ENCODE measurements at places on chromosomes 11 and 22.
A peak's percentile ranks its signal among the peaks of the same experiment; 100 is the strongest.

DNA sequence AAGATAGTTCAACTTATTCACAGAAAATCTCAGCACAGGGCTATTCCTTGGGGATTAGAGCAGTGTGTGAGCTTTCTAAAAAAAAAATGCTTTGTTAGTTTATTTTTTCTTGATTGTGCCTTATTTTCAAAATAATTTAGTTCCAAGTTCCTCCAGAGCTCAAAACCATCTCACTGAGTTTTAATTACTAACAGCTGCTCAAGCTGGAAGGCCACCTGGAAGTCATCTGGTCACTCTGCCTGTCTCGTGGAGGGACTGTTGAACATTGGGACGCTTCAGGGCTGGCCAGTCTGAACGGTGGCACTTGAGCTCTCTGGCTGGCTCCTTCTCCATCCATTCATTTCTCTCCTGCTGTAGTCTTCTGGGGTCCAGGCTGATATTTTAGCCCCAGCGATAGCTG lies 4.0 kb downstream of the OR51E1 start:
- no peak for DNase-seq

GRCh38 chr11:133747409-133747808 lies 97.9 kb downstream of the SPATA19 start:
- DNase-seq, result no peak

- no peak for DNase-seq
Measured at GRCh38 chr11:10680956-10681487, 12.5 kb downstream of the IRAG1 start.

DNA sequence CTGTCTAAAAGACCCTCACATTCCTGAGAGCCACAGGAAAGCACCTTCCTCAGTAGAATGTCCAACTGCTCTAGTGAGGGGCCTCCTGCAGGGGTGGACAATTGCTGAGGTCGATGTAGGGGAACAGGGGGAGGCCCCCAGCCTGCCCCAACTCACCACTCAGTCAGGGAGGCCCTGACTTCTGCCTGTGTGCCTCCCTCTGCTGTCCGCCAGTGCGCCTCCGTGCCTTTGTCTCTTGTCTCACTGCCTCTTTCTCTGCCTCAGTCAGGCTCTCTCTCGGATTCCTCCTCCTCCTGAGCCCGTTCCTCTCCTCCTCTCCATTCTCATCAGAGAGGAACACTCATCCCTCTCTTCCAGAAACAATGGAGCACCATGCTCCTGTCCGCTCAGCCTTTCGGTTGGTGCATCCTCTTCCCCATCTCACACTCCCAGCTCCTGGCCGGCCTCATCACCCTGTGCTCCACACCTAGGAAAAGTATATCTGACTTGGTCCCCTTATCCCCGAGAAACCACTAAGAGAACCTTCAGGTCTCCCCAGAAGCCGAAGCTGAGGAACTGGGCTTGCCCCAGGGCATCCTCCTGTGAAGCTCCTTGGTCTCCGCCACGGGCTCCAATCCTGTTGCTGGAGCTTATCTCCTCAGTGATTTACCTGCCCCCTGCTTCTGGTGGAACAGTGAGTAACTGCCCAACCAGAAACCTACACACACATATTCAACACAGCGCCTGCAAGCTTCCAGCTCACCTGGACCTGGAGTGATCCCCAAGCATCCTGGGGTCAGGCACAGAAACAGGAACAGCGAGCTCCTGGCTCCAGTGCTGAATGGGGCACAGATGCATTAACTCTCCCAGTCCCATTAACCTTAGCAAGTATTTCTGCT lies 2.3 kb downstream of the B3GAT1 start:
- DNase-seq, result no peak

DNA sequence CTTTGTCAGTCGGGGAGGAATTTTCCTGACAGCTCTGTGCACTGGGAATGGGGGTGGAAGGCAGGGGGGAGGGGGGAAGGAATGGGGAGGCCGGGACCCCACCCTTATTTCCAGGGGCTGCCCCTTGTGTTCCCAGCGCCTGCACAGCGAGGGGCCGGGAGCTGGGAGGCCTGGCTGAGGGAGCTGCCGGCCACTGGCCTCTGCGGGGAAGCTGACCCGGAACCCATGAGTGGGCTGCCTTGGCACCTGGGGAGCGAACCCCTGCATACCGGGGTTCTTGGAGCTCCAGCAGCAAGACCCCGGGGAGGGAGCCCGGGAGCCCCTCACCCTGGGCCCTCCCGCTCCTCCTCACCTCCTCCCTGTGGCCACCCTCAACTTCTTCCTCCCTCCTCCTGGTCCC lies 3.5 kb downstream of the H19 start:
- DNase-seq, result no peak

- DNase-seq, result no peak
Measured at GRCh38 chr22:37844904-37845329, 783 bp upstream of the ANKRD54 start.

- no peak for DNase-seq
Measured at GRCh38 chr11:35257281-35257680, 118.3 kb downstream of the CD44 start.

DNA sequence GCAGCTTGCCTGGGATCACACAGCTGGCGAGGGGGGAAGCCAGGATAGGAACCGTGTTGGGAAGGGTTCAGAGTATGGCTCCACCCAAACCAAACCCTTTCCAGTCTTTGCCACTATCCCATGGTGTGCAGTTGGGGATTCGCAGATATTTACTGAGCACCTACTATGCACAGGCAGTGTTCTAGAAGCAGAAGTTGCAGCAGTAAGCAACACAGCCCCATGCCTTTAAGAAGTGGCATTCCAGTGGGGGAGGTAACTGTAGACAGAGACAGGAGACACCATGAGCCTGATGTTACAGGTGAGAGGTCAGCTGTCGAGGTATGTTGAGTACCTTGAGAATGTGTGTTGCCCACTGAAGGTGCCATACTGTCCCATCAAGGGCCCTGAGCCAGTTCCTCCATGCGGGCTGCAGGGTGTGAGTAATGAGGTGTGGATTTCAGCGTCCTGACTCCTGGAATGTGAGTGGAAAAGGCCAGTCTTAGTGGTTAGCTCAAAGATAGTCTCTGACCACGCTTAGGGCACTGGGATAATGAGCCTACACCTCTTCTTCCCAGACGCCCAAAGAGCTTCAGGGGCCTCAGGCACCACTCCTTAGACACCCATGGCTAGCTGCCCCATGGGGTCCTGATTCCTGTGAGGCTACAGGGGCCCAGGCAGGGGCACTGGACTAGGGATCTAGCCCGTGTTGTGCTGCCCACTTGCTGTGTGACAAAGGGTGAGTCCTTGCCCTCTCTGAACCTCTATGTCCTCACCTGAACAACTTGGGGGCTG lies 71.8 kb upstream of the TP53I11 start:
- no peak for DNase-seq

DNA sequence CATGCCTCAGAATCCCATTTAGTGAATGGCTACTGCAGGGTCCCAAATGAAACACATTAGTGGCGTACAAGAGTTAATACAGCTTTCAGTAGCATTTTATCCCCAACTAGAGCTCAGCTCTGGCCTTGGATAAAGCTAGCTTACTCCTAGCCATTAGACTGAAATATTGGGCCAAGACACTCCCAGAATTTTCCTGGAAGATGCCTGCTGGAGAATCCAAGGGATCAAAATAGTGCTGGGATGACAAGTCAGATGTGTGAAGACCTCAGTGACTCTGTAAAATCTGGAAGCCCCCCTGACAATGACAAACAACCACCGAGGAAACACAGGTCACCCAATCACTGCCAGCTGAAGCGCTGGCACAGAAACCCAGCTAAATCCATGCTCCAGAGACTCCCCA lies 303.1 kb upstream of the SORL1-AS1 start:
- no peak for DNase-seq

- DNase-seq, result no peak
Measured at GRCh38 chr22:42817556-42817955, 39.5 kb downstream of the ARFGAP3 start.

DNA sequence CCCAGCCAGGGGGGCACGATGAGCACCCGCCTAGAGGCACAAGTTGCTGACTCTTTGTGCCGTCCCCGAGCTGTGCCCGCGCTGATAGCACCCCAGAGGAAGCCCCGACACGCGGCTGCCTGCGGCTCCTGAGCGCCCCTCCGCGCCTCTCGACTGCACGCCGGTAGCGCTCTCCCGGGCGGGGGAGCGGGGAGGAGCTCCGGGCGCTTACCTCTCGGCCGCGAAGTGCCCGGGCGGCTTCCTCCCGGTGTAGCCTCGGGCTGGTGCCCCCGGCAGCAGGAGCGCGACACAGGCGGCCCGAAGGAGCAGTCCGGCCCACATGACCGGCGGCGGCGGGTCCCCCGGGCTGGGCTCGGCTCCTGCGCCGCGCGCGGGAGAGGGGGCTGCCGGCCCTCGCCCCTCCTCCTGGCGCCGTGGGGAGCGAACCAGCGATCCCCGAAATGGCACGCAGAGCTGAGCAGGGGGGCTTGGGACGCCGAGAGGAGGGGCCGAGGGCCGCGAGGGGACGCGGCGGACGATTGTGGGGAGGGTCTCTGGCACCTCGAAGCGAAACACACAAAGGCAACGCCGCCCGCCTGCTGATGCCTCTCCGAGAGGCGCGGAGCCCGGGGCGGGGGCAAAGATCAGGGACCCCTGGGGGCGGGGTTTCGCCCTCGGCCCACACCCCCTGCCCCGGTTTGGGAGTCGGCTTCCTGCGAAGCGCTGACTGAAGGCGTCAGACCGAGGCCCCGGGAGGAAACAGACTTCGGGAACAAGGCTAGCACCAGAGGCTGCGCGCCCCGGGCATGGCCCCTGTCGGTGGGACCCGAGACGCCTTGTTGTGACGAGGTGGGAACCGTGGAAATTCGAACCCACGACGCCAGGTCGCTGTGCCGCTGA lies at the start of gene VWCE:
TSS of gene VWCE (minus strand) at position 600 of the 879 bp plus-strand sequence. CDS start at position 321, 279 bp downstream.
- DNase-seq, result peak; percentile 57

DNA sequence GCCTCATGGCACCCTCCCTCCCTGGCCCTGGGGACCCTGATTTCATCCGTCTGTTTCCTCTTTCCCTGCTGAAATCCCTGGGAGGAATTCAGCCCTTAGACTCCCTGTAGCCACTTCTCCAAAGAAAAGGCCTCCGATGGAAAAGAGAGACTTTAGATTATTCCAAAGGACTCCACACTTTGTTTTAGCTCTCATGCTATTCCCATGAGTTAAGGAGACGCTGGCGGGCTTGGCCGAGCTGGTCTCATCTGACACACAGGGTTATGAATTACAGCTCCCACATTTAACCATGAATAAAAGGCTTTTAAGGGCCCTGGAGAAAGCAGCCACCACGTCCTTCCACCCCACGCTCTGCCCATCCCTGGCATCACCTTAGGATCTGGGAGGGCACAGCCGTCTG lies 57.0 kb downstream of the ANO1 start:
- no peak for DNase-seq

- DNase-seq, result no peak
Measured at GRCh38 chr11:101759771-101760450, 154.9 kb upstream of the CEP126 start.

GRCh38 chr11:67482275-67482826 lies 475 bp upstream of the AIP start:
- DNase-seq, result no peak

GRCh38 chr11:128398517-128399250 lies 188.7 kb downstream of the ETS1 start:
- no peak for DNase-seq

GRCh38 chr11:13338019-13338426 lies 60.4 kb downstream of the BMAL1 start:
- no peak for DNase-seq

DNA sequence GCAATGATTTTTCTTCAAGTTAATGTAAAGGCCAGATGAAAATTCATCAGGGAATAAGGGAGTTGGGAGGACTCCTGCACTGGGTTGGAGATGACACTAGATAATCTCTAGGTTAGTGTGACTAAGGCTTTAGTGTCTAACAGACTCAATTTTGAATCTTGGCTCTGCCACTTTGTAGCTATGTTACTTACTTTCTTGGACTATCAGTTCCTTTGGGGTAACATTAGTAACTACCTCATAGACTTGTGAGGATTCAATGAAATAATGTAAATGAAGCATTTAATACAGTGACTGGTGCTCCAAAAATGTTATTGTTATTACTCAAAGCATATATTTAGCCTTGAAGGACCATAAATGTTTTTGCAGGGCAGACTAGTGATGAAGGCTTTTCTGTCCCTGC lies 9.6 kb upstream of the CCDC89 start:
- DNase-seq, result no peak

- no peak for DNase-seq
Measured at GRCh38 chr11:77058900-77059299, 7.9 kb upstream of the CAPN5 start.

DNA sequence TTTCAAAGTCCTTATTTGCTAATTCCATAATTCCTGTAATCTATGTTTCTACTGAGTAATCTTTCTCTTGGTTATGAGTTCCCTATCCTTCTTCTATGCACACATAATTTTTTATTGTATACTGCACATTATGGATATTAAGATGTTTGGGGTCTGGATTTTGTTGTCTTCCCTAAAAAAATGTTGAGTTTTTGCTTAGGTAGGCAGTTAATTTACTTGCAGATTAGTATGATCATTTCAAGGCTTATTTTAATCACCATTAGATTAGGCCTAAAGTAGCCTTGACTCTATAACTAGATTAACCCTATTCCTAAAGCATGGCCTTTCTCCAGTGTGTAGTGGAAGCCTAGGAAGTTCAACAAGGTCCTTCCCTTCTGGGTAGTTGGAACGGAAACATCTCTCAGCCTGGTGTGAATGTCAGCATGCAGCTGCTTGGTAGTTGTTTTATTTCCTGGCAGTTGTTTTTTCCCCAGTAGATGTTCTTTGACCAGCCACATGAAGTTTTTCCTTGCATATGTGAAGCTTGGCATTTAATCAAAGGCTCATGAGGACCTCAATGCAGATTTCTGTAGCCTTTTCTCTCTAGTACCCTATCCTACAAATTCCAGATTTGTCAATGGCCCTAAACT lies 419.3 kb upstream of the NARS2 start:
- DNase-seq, result no peak

- no peak for DNase-seq
Measured at GRCh38 chr22:27785831-27786230, 15.7 kb downstream of the MN1 start.

DNA sequence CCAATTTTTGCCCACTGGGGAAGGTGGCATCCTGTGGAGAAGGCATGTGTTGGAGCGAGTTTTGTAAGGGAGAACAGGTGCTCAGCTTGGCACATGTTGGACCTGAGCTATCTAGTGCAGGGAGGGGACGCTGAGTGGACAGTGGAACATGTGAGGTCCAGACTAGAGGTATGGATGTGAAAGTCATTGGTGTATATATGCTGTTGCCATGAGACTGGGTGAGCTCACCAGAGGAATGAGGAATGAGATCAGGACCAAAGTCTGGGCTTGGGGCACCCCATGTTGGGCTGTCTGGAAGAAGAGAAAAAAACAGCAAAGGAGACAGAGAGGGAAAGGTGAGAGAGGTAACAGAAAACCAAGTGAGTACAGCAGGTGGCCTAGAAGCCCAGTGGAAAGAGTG lies 12.3 kb upstream of the SYT7 start:
- DNase-seq, result no peak

GRCh38 chr11:20097319-20098221 lies 62.7 kb downstream of the DBX1 start:
- DNase-seq, result no peak
